Naive B cell (primary cell): ENCODE measurements at places on chromosomes 7 and 10. TPM values are rescaled to one million over a fixed set of nuclear protein-coding genes. Genes with fewer than 3 reads are reported as not detected.

GRCh38 chr7:98137134-98137825 lies 30.6 kb downstream of the LMTK2 start:
- no peak for DNase-seq

Gene GFRA1
- polyA plus RNA-seq = not detected

GRCh38 chr10:26721561-26721960 lies 24.1 kb downstream of the PDSS1 start:
- DNase-seq = no peak

DNA sequence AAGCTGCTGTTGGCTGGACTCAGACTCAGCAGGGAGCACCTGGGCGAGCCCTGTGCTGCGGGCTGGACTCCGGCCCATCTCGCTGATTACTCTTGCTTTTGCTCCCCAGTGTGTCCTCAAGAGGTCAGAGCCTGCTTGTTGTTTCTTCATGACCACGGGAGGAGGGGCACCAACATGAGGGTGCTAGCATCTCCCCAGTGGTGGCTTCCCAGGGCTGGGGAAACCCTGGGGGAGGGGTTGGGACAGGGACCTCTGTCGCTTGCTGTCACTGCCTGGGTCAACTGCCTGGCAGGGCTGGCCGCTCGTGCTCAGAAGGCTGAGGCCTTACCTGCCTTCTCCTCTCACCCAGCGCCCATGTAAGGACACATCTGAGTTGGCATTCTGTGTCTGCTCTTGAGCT lies 152.3 kb upstream of the SHH start:
- DNase-seq = no peak
